ENCODE measurements at places on chromosomes 12 and 14.

DNA sequence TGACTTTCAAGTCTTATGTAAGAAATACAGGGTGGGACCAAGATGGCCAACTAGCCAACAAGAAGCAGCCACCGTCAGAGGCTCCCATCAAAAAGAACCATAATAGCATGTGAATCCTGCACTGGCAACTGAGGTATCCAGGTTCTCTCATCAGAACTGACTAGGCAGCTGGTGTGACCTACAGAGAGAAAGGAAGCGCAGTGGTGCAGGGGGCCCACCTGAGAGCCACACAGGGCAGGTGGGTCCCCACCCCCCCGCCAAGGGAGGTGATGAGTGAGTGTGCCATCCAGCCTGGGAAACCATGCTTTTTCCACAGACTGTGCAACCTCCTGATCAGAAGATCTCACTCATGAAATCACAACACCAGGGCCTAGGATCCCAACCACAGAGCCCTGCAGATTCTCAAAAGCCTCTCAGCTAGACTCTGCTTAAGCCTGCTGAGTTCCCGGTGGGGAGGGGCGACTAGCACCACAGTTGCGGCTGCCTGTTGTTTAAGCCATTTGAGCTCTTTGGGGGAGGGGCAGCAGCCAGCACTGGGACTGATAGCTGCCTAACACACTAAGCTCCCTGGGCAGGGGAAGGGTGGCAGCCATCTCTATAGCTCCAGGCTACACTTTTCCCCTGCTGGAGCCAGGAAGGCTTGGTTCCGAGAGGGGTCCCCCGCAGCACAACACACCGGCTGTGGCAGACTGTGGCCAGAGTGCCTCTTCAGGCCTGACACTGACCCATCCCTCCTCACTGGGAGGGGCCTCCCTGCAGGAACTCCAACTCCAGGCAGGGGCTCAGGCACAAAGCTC, 75.3 kb downstream of the GARIN6 start:
- no peak for DNase-seq

- DNase-seq, result no peak
Measured at GRCh38 chr12:102954134-102954533, 3.3 kb upstream of the ASCL1 start.

DNA sequence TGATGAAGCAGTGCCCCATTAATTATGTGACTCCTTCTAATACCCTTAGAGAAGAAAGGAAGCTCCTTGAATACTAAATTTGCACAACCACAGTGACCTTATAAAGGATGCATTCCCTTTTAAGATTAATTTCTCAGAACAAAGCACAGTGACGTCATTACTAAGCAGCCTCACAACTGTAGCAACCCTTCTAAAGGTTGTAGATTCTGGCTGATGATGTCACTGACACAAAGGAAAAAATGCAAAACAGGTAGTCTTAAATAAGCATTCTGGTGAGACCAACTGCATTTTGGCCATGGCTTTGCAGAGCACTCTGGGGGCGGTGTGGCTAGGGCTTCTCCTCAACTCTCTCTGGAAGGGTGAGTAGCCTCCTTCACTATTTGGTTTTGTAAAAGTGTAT, 38.4 kb upstream of the OR4E1 start:
- DNase-seq, result no peak

- DNase-seq, result peak; percentile 95
Measured at GRCh38 chr12:121443193-121443870, 43.4 kb downstream of the RNF34 start.

GRCh38 chr12:126369487-126370463, 1304.5 kb downstream of the AACS start:
- DNase-seq, result no peak

GRCh38 chr14:101118746-101119591, 215.4 kb upstream of the RTL1 start:
- no peak for DNase-seq

GRCh38 chr12:92034858-92035401, 110.7 kb downstream of the BTG1 start:
- peak; percentile 64 for DNase-seq

- no peak for DNase-seq
Measured at GRCh38 chr14:61347826-61348443, 26.6 kb downstream of the PRKCH start.

- no peak for DNase-seq
Measured at GRCh38 chr12:66620026-66620425, 58.9 kb downstream of the GRIP1 start.

DNA sequence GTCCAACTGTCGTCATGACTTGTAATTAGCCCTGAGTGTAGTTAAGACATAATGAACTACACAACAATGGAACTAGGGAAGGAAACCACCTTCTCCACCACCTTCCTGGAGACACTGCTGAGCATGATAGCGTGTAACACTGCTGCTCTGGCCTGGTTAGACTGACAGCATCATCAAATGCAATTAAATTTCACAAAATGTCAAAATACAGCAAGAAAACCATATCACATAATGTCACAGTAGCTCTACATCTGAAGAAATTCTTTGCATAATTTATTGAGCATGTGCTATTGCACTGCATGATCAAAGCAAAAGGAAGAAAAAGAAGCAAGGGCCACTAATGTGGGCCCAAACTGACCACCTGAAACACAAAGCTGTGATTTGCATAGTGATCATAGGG, 321.8 kb upstream of the TMTC1 start:
- DNase-seq, result no peak

DNA sequence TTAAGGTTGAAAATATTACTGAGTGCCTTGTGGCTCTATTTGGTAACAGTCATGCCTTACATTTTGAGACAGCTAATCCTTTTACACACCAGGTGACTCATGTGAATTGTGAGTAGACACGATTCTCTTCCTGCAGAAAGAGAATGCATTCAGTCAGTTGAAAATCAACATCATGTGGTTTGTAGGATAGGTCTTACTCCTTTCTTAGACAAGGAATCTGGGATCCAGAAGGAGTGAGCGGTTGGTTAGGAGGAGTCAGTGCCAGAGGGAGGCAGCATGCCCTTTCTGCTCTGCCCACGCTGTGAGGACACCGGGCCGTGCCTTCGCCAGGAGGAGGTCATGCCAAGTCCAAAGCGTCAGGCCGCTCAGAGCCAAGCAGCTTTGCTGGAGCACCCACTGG, 47.6 kb downstream of the TRAF3 start:
- no peak for DNase-seq

DNA sequence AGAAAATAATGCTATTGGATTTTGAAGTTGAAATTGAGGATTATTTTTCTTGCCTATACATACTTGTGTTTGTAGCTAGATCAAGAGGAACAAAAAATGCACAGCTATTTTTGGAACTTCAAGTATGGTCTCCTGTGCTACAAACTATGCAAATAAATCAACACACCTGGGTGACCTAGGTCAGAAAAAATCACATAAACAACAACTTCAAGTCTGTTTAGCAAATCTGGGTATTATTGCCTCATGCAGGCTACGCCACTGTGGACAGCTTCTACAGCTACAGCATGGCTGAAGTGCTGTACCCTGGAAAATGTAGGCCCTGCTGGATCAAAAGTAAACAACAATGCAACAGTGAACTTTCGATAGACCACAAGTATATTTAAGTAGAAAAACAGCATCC, 87.5 kb downstream of the SLC6A15 start:
- DNase-seq, result no peak

- DNase-seq, result no peak
Measured at GRCh38 chr12:102753802-102754201, 163.2 kb downstream of the PAH start.

GRCh38 chr12:117994551-117995438, 21.7 kb upstream of the RFC5 start:
- DNase-seq, result no peak

DNA sequence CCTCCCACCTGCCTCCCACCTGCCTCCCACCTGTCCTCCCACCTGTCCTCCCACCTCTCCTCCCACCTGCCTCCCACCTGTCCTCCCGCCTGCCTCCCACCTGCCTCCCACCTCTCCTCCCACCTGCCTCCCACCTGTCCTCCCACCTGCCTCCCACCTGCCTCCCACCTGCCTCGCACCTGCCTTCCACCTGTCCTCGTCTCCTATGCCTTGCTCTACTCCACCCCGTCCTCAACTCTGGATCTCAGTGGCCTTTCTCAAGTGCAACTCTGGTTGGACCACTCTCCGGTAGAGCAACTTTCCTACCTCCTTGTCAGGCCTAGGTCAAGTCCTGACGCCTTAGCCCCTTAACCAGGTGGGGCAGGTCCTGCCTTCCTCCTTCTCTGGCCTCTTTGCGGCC, 29.3 kb upstream of the PEX5 start:
- no peak for DNase-seq

- DNase-seq, result no peak
Measured at GRCh38 chr14:65413739-65414045, 1.2 kb downstream of the FUT8 start.

DNA sequence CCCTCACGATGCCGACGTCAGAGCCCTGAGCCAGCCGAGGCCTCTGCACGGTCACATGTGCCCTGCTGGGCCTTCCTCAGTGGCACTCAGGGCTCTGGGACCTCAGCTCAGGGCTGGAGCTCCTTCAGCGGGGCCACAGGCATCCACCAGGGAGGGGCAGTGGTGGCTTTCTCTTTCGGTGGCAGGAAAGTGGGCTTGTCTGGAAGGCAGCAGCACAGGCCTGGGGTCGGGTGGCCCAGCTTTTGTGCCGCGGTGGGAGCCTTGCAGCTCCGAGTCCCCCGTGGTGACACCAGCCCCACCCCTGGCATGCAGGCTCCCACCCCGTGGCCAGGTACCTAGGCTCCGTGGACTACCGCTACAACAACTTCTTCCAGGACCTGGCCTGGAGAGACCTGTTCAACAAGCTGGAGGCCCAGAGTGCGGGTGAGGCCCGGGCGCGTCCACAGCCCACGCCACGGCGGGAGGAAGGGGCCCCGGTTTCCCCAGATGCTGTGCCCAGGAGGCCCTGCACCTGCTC, 14.2 kb upstream of the TEX22 start:
- DNase-seq, result no peak

DNA sequence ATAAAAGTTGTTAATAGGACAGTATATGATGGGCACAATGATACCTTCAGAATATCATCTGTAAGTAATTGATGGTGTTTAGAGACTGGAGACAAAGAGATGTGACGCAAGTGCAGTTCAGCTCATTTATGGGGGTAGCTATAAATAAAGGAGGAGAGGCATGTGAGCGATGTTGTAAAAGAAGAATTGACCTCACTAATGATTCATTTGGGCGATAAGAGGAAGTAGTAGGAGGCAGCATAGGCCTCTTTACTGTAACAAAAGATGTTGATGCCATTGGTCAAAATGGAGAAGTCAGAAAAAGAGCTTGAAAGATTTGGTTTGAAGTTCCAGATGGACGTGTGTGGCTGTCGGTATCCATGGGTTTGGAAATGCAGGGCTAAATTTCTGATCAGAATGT, 70.0 kb downstream of the FLRT2 start:
- DNase-seq, result no peak

DNA sequence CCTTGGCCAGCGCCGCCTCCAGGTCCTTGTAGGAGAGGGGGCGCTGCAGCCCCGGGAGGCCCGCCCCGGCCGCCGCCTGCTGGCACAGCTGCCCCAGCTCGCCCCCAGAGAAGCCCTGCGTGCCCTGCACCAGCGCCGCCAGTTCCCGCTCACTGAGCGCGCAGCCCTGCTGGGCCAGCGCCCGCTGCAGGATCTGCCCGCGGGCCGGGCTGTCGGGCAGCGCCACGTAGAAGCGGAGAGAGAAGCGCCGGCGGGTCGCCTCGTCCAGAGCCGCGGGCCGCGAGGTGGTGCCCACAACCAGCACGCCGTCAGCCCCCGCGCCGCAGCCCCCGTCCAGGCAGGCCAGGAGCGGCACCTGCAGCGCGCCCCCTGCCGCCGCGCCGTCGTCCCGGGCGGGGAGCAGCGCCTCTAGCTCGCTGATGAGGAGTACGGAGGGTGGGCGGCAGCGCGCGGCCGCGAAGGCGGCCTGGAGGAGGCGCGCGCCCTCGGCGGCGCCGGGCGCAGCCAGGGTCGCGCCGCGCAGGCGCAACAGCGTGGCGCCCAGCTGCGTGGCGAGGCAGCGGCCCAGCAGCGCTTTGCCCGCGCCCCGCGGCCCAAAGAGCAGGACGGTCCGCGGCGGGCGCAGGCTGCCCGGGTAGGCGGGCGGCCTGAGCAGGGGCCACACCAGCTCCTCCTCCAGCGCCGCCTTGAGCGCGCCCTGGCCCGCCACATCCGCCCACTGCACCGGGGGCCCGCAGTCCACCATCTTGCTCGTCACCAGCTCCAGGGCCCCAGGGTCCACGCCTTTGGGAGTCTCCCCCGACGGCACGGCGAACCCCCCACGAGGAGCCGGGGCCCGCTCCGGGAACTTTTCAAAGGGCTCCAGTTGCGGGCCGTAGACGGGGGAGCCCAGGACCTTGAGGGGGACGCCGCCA, 27.7 kb downstream of the FIGNL2 start:
- peak; percentile 95 for DNase-seq

- no peak for DNase-seq
Measured at GRCh38 chr12:124543052-124543589, 24.3 kb downstream of the NCOR2 start.

DNA sequence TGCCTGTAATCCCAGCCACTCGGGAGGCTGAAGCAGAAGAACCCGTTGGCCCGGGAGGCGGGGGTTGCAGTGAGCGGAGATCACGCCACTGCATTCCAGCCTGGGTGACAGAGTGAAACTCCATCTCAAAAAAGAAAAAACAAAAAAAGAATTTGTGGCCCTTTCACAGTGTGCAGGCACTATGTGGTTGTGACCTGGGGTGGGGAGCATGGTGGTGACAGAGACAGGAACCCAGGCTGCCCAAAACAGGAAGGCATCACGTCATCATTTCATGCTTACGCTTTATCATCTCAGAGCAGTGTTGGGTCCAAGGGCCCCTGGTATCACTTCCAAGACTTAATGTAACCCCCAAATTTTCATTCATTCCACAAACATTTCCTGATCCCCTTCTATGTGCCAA, 175.7 kb upstream of the GSC start:
- no peak for DNase-seq

DNA sequence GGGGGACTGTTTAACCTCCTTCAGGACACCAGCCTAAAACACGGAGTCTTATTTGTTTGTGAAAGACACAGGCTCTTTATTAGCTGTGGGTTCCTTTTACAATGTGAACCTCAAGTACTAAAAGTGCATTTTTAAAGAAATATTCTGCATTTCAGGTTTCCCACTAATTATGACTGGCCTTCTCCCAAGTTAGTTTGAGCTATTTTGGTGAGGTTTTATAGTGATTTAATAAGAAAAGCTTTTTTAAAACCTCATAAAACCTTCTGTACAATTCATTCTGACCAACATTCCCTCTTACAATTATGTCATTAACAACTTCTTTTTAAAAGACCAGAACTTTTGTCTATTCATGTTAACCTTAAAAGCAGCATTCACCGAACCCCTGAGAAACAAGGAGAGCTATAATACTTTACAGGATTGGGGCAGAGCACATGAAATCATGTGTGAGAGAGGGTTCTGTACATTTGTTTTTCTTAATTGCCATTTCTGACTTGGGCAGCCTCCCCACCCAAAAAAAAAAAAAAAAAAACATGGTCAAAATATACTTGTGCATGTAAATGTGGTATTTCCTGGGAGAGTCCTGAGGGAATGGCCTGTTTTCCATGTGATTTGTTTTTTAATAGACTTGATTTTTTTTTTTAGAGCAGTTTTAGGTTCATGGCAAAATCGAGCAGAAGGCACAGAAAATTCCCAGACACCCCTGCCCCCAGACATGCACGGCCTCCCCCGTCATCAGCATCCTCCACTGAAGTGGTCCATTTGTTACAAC, 169.5 kb downstream of the CHST11 start:
- no peak for DNase-seq
